ENCODE measurements at places on chromosomes 2 and 18.

- DNase-seq = no peak
Measured at GRCh38 chr2:75074228-75074627, 115.8 kb downstream of the POLE4 start.

GRCh38 chr2:206189691-206190090 is 30.0 kb downstream of the EEF1B2 start:
- no peak for DNase-seq

- no peak for DNase-seq
Measured at GRCh38 chr2:37356299-37356698, 11.9 kb downstream of the QPCT start.

GRCh38 chr2:1882471-1882870 is 138.2 kb upstream of the PXDN start:
- no peak for DNase-seq

GRCh38 chr2:44965684-44966083 is 24.2 kb downstream of the SIX3 start:
- DNase-seq = no peak
